Mesenteric fat pad (tissue), 1 donor: ENCODE measurements at places on chromosomes 11 and 22. TPM values are rescaled to one million over a fixed set of nuclear protein-coding genes. Genes with fewer than 3 reads are reported as not detected.

PRG3 gene
- not detected for total RNA-seq

TYR gene
- total RNA-seq, result not detected

RFPL2 gene
- total RNA-seq, result not detected

UPK3A gene
- not detected for total RNA-seq

MGAT3 gene
- total RNA-seq, result 43.8 TPM

GRCh38 chr11:8111636-8112035 is 30.6 kb downstream of the TUB start:
- no peak for DNase-seq

GRCh38 chr22:38347181-38347943 is 30.1 kb upstream of the CSNK1E start:
- peak; percentile 81 for DNase-seq

DNA sequence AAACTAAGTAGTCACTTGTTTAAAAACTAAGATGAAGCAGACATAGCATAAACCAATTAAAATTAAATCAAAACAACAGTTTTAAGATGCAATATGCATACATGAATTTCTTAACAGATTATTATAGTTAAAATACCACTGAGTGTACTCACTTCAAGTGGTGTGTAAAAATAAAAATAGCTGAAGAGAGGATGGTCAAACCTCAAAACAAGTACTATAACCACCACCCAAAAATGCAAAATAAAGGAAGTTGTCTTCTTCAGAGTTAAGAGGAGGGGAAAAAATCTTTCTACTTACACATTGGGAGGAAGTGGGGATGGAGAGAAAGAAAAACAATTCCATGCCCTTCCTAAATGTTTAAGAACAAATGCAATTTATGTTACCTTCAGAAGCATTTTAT is 31.9 kb downstream of the RRAS2 start:
- no peak for DNase-seq

DNA sequence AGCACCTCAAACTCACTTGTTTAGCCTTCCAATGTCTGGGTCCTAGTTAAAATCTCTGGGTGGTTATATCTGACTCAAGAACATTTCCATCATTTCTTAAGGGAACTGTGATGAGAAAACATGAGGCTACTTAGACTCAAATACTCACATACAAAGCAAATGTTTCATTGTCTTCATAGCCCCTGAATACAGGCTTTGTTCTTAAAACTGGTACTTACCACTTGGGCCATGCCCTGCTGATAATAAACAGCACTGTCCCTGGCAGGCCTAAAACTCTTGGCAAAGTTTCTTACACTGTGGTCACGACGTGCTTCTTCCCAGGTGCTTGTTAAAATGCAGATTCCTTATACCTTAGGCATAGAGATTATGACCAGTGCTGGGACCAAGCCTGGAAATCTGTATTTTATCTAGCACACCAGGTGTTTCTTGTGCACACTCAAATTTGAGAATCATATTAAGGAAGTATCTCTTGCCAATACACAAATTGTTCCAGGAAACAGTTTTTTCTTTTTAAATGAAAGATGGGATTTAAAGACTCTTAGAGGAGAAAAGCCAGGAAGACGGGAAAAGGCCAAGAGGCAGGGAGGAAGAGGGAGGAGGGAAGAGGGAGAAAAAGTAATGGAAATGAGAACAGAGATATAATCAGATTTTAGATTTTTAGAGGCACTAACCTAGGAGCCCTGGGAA is 287.9 kb upstream of the MPPED2 start:
- DNase-seq, result no peak

- no peak for DNase-seq
Measured at GRCh38 chr11:68373815-68374501, 61.6 kb downstream of the LRP5 start.
